ENCODE measurements at places on chromosomes 13 and 19.

GRCh38 chr13:74710006-74710405 lies 575.8 kb upstream of the KLF12 start:
- DNase-seq = no peak

DNA sequence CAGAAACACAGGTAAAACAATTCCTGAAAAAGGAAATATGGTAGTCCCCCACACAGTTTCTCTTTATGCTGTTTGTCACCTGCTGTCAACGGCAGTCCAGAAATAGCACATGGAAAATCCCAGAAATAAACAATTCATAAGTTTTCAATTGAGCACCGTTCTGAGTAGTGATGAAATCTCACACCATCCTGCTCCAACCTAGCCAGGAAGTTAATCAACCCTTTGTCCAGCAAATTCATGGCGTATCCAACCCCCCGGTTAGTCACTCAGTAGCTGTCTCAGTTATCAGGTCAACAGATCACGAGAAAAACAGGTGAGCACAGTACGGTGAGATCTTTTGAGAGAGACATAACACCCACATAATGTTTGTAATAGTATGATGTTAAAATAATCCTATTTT lies 74.2 kb downstream of the TUBGCP3 start:
- no peak for DNase-seq

DNA sequence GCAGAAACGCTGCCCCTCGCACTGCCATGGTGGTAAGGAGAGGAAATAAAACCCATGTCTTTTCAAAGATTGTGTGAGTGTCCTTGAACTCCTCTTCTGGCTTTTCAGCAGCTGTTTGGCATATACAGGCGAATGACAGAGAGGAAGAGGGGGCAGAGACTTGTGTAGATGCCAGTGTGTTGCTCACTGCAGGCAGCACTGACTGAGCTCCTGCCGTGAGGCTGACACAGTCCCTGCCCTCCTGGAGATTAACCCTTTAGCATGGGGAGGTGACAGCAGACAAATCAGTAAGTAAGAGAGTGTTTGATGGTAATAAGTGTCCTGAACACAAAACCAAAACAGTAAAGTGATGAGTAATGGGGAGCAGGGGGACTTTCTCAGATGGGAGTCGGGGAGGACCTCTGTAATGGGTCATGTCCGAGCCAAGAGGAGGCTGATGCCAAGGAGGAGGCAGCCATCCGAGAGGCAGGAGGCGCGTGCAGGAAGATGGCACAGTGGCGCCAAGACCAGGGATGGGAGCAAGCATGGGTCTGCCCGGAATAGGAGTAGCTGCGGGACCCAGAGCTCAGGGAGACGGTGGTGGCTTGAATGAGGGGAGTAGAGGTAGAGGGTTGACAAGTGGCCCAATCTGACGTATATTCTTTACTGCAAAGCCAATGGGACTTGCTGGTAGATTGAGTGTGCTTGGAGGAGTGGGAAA lies 182.2 kb downstream of the FOXO1 start:
- no peak for DNase-seq

- no peak for DNase-seq
These were observed 23.4 kb upstream of the SLC7A10 start for GRCh38 chr19:33248954-33249613.

GRCh38 chr13:109336730-109337129 lies 449.7 kb downstream of the IRS2 start:
- DNase-seq = no peak

GRCh38 chr13:73844986-73845385 lies 289.2 kb downstream of the KLF12 start:
- DNase-seq = no peak

GRCh38 chr19:41575998-41576397 lies at the start of gene CEACAM21:
CEACAM21 (plus strand) TSS chr19:41576166; CDS start chr19:41576275, 109 bp downstream.
- DNase-seq = peak; percentile 34

DNA sequence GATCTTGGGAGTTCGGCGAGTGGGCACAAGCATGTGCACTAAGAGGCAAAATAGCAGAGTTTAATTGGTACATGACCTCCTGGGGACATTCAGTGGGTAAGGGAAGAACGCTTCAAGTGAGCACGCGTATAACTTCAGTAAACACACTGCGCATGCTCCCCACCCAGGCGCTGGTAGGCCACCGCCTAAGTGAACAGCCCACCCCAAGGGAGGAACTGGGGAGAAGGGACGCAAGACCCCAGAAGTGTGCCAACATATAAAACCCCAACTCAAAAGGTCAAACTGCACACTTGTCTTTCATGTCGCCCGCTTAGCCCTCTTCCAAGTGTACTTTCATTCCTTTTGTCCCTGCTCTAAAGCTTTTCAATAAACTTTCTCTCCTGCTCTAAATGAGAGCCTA lies 10.5 kb upstream of the NTN5 start:
- no peak for DNase-seq

DNA sequence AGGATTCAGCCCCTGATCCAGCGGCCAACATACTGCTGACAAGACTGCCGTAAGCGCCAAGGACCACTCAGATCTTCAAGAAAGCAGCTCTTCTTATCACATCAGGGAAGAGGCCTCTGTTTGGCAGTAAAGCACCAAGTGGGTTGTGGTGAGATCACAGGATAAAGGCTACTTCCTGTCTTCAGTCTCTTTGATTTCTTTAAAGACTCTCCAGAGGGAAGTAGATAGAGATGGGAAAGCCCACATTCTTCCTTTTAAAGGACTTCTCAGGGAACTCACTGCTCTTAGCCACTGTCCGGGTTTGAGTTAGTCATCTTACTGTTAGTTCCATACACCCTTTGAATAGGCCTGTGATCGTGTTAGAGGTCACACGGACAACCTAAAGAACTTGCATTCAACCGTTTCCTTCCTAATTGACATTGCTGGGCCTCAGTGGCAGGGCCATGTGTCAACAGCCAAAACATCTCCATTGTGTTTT lies 47.2 kb upstream of the POMP start:
- DNase-seq = no peak

DNA sequence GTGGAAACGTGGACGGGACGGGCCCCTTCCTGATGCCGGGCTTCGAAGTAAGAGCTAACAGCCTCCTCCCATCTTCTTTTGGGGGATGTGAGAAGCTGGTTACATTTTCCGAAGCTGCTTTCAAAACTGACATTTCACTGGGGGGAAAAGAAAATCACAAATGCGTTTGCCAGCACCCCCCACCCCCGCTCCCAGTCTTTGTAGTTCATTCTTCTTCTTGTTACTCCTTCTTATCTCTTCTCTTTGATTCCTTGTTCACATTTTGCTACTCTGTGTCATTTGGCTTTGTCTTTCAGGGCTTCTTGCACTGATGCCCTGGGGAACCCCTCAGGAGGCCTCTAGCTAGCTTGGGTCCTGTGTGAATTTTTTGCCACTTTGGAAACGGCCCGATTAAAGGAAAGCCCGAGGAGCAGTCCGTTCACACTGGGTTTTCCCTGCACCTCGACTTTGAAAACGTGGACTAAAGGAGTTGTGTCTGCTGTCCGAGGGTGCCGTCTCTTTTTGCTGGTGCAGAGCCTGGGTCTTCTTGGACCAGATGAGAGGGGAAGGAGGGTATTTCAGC lies 1.3 kb downstream of the CARM1 start:
- DNase-seq = peak; percentile 13

- no peak for DNase-seq
These were observed 24.6 kb downstream of the TLE2 start for GRCh38 chr19:3004522-3004921.

DNA sequence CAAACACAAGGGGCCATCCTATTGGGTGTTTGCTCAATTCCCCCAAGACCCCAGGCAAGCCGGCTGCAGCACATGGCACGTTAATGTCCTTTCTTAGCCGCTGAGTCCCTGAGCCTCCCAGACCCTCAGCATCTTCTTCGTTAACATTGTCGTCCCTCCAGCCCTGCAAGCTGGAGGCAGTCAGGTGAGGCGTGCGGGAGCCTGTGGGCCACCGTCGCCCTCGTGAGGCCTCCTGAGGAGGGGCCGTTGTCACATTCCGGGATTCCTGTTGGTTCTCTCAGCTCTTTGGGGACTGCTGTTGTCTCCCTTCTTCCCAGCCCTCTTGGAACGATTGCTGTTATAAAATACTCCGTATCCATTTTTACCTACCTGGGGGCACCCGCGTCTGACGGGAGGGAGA lies 140.6 kb downstream of the KDM4B start:
- no peak for DNase-seq

DNA sequence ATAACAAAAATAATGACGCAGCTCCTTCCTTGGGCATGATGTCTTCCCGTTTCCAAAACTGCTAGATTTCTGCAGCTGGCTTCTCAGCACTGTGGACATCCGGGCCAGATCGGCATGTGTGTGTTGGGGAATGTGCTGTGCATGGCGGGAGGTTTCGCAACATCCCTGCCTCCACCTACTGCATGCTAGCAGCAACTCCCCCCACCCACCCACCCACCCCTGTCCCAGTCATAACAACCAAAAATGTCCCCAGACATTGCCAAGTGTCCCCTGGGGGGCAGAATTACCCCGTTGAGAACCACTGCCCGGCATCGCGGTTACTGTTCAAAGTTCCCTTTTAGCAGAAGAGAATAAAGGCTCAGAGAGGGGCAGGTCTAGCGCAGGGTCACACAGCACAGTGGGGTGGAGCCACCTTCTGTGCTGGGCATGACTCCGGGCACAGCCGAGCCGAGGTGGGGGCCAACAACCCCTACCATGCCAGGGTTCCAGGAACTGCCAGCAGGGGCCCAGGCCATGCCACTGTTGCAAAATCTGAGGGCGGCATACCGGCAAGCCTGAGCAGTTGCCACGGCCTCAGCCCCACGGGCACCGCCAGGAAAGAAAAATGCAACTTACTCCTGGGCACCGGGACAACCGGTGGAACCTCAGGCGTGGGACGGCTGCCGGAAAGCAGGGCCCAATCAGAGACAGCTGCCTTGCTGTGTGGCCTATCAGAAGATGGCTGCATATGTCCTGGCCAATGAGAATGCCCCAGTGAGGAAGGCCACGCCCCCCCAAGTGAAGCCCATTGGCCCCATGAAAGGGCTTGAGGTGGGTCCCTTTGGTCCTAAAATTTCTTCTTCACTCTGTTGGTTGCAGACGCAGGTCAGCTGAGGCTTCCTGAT lies 22.5 kb upstream of the NFIC start:
- DNase-seq = peak; percentile 44

DNA sequence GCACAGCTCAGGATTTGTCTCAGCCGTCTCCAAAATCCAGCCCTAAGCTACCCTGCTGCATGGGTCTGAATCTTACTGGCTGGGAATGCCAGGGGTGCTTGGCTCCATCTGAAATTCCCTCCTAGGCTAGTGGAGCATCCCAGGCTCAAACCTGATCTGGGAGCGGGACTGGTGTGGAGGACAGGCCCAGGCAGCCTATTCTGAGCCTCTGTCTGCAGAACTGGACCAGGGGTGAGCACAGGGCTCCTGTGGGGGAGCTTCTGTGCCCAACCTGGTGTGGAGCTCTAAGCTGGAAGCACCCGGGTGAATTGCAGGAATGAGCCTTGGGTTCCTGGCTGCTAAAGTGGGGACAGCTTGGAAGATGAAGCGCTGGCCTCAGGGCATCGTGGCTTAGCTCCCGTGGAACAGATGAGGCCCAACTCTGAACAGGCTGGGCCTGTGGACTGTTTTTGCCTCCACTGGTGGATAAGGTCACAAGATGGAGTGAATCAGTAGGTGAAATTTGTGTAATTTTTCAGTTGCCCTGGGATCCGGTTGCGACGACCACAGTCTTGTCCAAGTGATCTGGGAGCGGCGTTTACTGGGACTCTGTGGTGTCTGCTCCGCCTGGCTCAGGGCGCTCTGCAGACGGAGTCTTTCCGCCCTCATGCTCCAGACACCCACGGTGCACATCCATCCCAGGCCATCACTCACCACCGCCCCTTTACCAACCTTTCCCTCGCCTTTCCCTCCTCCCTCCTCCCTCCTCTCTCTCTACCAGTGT lies 79.5 kb downstream of the TEX29 start:
- no peak for DNase-seq

DNA sequence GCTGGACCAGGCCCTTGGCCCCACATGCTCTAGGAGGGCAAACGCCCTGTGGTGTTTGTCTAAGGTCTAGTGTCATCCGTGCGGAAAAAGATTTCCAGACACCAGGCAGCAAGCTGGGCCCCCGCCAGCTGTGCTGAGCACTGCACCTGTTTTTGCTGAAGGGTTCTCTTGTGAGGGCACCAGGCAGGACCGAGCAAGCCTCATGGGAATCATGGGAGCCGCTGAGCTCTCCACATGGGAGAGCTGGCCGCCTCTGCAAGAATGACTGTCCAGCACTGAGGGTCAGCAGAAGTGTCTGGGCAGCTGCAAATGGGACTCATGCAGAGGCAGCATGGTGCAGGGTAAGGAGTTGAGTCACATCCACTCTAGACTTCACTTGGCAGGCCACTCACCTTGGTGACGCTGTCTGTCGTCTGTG lies 12.0 kb downstream of the B3GNT8 start:
- DNase-seq = no peak

DNA sequence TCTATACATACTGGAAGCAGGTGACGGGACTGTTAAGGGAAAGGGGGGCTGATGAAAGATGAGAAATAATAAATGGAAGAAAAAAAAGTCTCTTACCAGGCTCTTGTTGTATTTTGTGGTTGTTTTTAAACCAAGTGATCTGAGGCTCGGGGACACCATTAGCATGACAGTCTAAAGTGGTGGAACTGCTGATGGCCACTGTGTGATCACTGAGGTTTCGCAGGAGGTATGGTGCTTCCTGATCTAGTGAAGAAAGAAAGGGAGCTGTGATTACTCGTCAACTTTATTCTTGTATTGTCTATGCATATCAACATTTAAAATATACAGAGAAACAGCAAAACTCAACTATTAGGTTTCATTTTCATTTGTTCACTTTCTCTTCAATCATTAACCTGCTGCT lies 110.1 kb downstream of the FLT1 start:
- no peak for DNase-seq

- DNase-seq = no peak
These were observed 109.9 kb downstream of the FRY start for GRCh38 chr13:32141462-32141861.

DNA sequence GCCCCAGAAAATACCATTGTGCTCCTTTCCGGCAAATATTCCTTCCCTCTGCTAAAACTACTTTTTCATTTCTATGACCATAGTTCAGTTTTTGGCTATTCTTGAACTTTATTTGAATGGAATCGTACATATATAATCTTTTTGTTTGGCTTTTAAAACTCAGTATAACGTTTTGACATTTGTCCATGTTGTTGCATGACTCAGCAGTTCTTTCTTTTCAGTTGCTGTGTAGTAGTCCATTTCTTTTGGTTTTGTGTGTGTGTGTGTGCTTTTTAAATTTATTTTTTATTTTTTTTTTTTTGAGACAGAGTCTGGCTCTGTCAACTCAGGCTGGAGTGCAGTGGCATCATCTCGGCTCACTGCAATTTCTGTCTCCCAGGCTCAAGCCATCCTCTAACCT lies 35.0 kb downstream of the ITM2B start:
- DNase-seq = no peak

- no peak for DNase-seq
These were observed 320.8 kb downstream of the ZNF536 start for GRCh38 chr19:30692879-30693503.

- no peak for DNase-seq
These were observed 75.6 kb downstream of the SPRY2 start for GRCh38 chr13:80265348-80265747.
